Activated effector memory CD4-positive, alpha-beta T cell treated with anti-CD3 and anti-CD28 coated beads, Interleukin-2, amount 50 U/mL, for 16 hours (primary cell): ENCODE measurements at places on chromosomes 16 and 17.
A peak's percentile ranks its signal among the peaks of the same experiment; 100 is the strongest.

- no peak for DNase-seq
Measured at GRCh38 chr16:71658771-71659170, 32.8 kb downstream of the MARVELD3 start.

DNA sequence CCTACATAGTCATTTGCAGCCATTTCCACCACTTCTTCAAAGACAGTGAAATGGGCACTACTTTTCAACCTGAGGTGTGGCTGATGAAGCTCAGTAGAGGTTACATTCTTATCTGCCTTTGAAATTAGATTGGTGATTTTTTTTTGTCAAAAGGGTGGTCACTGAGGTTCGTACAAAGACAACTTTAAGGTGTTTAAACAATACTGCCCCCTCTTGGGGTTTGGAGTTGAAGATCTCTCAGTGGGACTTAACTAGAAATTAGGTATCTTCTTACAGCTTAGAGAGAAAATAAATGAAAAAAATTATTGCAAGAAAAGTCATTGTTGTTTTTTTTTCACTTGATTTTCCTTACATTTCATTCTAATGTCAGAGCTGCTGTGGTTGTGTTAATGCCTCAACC, 713.2 kb downstream of the CDH11 start:
- no peak for DNase-seq

DNA sequence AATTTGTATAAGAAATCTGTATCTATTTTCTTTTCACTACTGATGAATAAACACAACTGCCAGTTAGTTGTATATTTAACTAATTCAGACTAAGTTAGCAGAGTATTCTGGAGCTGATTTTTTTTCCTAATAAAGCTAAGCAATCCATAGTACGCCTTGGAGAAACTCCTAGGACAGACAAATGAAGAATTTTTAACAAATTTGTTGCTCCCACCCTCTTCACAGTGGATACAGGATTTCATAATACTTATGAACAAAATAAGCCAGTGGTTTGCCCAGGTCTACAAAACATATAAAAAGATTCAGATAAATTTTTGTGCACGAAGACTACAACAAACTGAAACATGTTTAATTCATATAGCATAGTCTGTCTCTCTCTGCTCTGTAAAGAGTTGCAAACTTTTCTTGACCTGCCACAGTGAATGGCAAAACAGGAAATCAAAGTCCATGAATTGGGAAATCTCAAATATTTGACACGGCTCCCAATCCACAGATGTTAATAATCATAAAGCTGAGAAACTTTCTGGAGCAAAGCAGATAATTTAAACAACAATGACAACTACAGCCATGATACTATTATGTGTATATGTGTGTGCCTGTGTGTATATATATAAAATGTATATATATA, 594 bp upstream of the ABCA6 start:
- no peak for DNase-seq

DNA sequence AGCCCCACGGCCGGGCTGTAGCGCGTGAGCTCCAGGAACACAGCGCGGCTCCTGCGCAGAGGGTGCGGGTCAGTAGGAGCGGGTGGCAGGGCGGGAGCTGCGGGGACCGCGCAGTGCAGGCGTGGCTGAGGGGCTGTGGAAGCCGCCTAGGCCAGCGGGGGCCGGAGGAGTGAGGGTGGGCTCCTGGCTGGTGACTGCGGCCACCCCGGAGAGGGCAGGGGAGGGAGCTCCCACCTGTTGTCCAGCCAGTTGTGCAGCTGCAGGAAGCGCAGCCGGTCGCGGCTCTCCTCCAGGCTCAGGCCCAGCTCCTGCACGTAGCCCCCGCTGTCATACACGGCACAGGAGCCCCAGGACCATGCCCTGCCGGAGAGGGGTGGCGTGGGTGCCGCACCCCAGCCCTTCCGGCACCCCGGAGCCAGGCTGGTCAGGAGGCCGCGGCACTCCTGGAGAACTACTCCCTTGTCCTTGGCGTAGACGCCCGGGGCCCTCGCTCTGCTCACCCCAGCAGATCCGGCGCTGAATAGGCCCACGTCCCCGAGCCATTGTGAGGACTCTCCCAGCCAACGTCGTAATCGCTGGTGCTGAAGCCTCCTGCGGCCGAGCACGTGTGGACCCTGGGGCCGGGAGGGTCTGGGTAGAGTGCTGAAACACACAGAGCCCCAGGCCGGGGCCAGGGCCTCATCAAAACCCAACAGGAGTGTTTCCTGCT, 43.9 kb downstream of the TSC2 start:
- no peak for DNase-seq

- DNase-seq = no peak
Measured at GRCh38 chr17:30203471-30203981, 32.0 kb downstream of the SLC6A4 start.

DNA sequence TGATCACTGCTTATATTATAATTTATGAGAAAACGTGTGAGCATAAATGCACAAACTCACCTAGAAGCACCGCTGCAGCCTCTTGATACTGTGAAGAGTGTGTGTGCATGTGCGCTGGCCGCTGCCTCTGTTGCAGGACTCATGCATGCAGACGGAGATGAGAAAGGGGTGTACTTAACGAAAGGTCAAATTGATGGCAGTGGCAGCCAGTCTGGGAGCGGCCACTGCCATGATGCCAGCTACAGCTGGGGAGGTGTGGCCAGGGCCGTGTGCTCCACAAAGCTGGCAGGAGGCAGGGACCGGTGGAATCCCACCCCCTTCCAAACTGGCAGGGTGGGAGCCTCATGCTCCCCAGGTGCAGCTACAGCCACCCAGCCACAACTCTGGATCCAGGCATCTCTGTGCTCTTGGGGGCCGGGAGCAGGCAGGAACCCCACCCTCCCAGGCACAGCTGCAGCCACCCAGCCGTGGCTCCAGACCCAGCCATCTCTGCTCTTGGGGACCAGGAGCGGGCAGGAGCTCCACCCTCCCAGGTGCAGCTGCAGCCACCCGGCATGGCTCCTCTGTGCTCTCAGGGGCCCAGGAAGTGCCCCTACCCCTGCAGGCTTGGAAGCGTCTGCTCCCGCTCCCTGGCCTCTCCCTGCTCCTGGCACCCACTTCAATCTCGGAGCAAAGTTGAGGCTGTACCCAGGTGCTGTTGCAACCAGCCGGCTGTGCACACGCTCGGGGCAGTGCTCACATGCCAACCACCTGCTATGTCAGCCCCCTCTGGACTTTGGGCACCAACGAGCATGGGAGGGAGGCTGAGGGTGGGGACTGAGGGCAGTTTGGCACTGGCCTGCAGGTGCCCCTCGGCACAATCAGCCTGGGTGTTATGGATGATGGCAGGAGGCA, 77.5 kb upstream of the CHMP6 start:
- peak; percentile 49 for DNase-seq

DNA sequence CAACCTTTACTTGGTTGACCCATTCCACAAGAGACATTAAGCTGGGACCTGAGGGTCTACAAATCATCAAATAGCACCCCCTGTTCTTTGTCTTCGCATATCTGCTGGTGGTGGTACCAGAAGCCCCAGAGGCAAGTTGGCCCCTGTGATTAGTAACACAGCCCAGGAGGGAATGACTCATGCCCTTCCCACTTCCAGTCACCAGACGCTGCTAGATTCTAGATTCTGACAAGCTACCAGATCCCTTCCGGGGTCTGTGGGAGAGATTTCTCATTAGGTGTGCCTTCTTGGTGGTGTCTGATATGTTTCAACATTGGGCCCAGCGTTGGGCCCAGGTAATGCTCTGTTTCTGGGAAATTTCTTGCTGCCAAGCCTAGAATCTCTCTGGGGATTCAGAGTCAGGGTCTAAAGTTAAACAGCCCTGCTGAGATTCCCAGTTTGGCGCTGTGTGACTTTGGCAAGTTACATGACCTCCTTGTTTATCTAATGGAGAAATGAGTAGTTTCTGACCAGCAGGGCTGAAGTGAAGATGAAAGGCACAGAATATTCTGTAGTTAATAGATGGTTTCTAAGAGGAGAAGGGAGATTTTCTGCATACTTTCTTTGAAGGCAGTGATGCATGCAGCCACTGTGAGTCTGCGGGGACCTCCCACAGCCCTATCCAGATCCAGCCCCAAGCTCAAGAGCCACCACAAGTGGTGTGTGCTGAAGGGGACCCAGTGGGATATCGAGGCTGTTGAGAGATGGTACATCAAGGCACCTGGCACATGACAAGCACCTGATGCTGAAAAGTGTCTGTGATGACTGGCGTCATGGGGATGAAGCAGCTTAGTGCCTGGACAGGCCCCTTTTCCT, 3.9 kb downstream of the TRPV2 start:
- peak; percentile 88 for DNase-seq

DNA sequence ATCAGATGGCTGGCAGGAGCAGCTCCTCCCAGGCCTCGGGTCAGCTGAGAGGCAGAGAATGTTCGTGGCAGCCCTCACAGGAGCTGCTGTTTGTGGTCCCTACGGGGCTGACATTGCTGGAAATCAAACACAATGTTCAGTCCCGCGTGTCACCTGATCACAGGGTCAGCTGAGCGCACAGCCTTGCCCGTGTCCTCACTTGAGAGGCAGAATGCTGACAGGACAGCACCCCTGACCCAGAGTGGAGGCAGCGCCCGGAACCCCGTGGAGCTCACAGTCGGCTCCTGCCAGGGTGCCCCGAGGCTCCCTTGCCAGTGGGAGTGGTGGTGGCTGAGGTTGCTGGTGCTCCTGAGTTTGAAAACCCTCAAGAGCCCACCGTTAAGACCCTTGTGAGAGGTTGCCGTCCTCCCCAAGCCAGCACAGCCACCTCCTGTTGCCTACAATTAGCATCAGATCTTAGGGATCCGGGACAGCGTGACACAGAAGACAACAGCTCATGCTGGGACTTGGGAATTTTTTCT, 3.6 kb upstream of the CHMP6 start:
- no peak for DNase-seq

- no peak for DNase-seq
Measured at GRCh38 chr16:19513377-19514053, 8.4 kb downstream of the GDE1 start.

DNA sequence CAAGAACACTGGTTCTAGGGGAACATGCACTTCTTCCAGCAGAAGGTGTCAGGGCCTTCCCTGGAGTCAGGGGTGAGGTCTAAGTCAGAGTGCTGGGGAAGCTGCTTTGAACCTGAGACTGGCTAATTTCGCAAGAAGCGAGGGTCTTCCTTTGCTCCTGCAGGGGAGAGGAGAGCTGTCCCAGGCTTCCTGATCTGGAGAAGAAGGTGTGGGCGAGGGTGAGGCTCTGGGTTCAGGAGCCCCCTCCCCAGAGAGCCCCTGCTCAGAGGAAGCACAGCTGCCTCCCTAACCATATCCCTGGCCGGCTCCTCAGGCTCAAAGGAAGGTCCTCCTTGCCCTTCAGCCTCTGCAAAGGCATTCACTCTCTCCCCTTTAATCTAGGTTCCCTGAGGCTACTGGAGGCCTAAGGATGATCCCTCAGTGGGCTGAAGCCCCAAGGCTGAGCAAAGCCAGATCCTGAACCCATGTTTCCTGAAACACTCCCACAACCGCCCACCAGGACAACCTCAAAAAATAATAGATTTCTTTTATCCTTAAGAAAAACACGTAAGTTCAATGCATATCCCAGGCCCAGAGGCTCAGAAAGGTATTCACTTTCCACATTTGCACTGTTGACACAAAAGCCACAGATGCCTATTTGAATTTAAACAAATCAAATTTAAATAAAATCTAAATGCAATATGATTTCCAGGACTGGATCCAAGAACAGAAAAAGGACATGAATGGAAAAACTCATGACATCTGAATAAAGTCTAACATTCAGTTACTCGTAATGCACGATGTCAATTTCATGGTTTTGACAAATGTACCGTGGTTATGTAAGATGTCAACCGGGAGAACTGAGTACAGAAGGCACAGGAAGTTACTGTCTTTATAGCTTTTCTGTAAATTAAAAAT, 71.5 kb upstream of the RCVRN start:
- no peak for DNase-seq

DNA sequence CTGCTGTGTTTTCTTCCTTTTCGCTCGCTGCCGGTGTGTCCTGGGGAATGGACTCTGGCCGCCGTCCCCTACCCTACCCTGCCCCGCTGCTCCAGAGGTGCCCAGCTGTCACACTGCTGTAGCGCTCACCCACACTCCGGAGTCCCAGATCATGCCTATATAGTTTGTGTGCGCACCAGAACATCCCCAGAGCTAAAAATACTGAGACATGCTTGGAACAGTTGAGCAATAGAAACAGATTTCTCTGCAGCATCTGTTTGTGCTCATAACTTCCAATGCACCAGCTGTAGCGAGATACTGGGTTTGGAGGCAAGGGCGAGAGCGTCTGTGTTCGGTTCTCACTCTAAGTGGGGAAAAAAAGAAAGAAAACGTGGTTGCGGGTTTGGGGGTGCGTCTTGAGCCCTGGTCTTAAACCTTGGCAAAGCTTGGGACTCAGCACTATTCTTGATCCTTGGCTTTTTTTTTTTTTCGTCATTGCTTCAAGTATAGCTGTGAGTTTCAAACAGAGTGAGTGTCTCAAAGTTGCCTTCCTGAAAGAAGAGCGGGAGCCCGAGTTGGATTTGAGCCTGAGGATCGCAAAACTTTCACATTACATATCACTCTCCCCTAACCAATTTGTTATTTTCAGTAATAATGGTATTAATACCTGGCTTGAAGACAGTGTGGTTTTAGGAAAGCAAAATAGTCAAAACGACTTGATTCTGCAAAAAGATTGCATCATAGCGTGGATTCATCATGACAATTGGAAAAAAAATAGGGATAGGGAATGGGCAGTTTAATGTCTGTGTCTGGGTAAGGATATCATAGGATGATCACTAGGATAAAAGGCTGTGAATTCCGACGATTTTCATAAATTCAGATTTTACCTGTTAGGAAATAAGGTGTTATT, 621 bp downstream of the KCNJ2 start:
- DNase-seq = no peak

DNA sequence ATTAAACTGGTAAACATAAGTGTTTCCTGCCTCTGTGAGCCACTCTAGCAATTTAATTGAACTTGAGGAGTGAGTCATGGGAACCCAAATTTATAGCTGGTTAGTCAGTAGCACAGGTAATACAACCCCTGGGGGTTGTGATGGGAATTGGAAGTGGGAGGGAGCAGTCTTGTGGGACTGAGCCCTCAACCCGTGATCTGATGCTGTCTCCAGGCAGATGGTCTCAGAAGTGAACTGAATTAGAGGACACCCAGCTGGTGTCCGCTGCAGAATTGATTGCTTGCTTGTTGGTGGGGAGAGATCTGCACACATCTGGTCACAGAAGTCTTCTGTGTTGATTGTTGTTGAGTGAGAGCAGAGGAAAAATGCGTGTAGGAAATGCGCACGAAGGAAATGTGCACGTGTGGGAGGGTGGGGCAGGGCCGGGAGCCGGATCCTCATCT, 7.7 kb upstream of the ST6GALNAC2 start:
- peak; percentile 51 for DNase-seq

- DNase-seq = no peak
Measured at GRCh38 chr16:70686376-70687101, 686 bp upstream of the MTSS2 start.

GRCh38 chr16:1078579-1079021, 6.1 kb downstream of the SSTR5 start:
- no peak for DNase-seq

DNA sequence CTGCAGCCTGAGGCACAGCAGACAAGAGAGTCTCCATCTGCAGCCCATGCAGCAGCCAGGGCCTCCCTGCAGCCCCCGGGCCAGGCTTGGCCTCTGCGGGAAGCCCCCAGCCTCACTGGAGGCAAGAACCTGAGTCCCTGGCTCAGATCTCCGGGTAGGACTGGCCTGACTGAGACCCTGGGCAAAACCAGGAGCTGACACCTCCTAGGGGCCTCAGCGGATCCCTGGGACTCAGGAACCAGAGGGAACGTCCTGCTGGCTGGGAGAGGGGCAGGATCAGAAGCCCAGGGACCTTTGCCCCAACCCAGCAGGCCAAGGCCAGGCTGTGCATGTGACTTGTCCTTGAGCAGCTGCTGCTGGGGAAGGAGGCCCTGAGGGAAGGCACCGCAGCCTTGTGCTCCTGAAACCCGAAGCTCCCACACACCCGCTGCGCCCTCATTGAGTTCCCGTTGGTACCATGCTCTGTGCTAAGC, 1.7 kb upstream of the PRSS21 start:
- DNase-seq = peak; percentile 50
